ENCODE measurements at places on chromosomes 3 and 15.
A peak's percentile ranks its signal among the peaks of the same experiment; 100 is the strongest.

DNA sequence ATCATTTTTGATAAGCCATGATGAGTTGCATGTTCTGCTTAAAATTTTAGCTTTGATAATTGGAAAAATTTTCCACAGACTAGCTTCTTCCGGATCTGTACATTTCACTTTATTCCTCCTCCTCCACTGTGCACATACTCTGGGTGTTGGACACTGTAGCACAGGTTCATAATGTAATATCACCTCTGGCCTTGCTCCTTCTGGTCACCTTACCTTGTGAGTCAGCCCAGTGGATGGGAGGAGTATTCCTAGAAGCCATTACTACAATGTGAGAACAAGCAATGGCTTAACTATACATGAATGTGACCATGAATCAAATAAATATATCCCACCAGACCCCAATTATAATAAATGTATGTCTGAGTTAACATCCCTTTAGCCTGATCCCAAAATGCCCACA is 6.1 kb upstream of the CDCP1 start:
- DNase-seq = no peak

- DNase-seq = no peak
Observed at GRCh38 chr15:63040954-63041353, 1.6 kb upstream of the TPM1 start.

DNA sequence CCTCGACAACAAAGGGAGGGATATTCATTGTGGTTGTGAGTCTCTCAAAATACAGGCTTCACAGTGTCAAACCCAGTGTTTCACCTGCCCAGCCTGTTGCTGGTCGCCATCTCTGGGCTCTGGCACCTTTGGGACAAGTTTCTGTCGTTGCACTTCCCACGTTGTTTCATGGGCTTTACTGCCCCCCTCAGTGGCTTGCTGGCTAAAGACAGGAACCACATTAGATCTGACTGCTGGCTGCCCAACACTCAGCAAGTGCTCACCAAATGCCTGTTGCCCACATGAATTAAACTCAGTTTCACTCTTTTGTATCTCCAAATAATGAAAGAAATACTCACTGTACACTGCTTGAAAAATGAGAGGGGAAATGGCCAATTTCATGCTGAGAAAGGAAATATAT is 27.6 kb downstream of the FOXL2 start:
- DNase-seq = no peak

DNA sequence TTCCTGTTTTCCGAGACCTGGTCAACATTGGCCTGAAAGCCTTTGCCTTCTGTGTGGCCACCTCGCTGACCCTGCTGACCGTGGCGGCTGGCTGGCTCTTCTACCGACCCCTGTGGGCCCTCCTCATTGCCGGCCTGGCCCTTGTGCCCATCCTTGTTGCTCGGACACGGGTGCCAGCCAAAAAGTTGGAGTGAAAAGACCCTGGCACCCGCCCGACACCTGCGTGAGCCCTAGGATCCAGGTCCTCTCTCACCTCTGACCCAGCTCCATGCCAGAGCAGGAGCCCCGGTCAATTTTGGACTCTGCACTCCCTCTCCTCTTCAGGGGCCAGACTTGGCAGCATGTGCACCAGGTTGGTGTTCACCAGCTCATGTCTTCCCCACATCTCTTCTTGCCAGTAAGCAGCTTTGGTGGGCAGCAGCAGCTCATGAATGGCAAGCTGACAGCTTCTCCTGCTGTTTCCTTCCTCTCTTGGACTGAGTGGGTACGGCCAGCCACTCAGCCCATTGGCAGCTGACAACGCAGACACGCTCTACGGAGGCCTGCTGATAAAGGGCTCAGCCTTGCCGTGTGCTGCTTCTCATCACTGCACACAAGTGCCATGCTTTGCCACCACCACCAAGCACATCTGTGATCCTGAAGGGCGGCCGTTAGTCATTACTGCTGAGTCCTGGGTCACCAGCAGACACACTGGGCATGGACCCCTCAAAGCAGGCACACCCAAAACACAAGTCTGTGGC is 16.9 kb downstream of the TMEM43 start:
- no peak for DNase-seq

GRCh38 chr3:64030741-64031140 is 7.4 kb upstream of the PSMD6 start:
- peak; percentile 61 for DNase-seq

DNA sequence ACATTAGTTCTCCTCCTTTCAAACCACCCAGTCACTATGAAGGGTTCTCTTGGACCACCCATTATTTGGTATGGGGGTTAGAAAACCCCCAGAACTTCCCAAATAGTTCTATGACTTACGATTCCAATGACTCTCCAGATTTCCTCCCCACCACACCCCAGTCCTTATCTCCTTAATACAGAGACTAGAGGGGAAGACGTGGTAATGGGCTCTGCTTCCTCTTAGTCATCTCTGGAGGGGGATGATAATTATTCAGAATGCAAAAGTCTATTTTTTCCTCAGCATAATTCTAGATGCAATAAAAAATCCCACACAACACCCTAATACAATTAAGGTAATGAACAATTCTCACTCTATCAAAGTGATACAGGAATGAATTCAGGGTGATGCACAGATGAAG is 48.9 kb upstream of the CFAP161 start:
- no peak for DNase-seq

DNA sequence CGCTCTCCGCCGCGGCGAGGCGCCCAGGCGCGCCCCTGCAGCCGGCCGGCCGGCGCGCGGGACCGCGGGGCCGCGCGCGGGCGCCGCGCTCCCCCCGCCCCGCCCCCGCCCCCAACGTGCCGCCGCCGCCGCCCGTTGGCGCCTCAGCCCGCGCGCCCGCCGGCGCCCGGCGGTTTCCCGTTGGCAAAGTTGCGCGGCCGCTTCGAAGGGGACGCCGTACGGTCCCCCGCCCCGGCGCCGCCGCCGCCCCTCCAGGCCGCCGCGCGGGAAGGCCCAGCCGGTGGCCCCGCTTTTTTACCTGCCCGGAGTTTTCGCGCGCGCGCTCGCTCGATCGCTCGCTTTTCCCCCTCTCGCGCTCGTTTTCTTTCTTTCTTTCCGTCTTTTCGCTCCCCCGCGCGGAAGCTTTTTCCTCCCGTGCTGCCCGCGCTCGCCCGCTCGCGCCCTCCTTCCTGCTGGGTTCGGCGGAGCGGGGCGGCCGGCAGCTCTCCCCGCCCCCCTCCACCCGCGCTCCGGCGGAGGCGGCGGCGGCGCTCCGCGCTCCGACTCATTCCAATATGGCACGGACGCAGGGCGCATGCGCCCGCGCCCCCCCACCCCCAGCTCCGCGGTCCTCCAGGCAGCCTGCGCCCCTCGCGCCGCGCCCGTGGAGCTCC is at the start of gene SFMBT1:
TSS of gene SFMBT1 (minus strand) at position 556 of the 653 bp plus-strand sequence. CDS start 76,945 bp downstream, outside the sequence.
- DNase-seq = peak; percentile 37

DNA sequence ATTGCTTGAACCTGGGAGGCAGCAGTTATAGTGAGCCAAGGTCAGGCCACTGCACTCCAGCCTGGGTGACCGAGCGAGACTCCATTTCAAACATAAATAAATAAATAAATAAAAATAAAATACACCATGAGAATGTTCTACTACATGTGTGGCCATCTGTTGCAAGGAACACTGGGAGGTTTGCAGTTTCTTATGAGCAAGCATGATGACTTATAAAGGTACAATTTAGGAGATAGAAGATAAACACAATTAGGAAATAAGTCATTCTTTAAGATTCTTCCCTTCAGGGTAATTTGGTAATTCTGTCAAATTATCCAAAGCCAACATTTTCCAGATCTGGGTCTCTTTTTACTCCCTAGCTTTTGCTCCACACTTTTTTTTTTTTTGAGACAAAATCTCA is 13.4 kb downstream of the HTR3C start:
- DNase-seq = no peak

GRCh38 chr3:144301863-144302262 is 330.2 kb downstream of the DIPK2A start:
- DNase-seq = no peak

DNA sequence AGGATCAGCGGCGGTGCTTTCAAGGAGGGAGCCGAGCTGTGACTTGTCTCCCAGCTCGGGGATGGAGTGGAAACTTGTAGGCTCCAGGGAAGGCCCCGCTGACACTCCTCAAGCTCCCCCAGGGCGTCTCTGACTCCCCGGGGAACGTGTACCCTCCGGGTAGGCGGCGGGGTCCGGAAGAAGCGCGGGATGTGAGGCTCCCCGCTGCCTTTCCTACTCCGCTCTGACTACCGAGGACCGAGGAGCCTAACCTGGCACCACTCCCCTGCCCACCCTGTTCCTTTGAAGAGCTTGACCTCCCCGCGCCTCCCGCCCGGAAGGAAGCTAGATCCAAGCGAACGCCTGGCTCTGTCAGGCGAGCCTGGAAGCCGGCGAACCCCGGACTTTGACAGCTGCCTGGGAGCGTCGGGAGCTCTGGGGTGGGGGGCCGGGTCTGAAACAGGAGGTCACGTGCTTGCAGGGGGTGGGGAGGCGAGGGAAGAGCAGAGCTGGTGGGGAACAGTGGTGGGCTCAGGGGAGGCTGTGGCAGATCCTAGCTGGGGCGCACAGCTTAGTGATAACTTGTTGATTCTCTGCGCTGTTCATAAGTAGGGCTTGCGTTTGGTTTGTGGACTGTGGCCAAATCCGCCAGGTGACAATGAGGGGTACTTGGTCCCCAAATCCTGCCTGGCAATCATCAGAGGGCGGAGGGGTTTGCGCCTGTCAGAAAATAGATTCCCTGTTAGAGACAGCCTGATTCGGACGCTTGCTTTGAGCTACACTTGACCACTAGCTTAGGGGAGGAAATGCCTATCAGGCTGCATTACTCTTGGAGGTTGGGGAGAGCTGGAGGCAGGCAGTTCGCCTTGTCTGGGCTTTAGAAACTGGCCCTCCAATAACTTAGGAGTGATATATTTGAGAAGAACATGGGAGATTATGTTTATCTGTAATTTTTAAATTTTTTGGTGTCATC is 1.2 kb downstream of the CLSTN2 start:
- peak; percentile 40 for DNase-seq

DNA sequence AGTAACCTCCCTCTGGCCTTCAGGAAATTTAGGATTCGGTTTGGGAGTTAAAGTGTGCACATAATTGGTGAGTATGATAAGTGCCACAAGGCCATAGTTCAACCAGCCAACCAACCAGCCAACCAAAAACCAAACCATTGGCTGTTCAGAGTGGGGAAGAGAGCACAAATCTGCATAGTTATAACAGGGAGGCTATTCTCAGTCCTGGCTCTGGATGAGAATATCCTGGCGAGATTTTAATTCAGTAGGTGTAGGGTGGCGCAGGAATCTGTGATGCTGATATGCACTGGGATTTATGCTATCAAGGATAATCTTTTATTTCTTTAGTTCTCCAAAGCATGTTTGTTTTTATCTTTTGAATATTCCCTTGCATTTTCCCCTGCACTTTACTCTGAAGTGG is 49.1 kb downstream of the AKAP13 start:
- DNase-seq = no peak

- DNase-seq = no peak
Observed at GRCh38 chr3:51819709-51820406, 40.8 kb upstream of the IQCF6 start.

DNA sequence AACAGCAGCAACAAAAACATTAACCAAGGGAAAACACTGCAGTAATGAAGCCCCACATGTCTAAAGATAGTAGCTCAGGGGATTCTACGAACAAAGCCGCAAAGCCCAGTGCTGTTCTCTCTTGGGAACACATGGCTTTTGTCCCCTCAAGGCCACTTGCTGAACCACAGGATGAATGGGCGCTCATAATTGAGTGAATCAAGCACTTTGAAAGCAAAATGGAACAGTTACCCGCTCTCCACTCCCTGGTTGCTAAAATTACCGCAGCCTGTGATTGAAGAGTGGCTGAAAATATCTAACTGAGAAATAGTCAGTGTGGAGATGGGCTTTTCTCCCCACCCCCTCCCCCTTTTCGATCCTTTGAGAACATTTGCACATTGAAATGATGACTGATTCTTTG is 39.6 kb downstream of the RASGRF1 start:
- DNase-seq = no peak

GRCh38 chr15:73602446-73602843 is 30.7 kb downstream of the NPTN start:
- DNase-seq = no peak

DNA sequence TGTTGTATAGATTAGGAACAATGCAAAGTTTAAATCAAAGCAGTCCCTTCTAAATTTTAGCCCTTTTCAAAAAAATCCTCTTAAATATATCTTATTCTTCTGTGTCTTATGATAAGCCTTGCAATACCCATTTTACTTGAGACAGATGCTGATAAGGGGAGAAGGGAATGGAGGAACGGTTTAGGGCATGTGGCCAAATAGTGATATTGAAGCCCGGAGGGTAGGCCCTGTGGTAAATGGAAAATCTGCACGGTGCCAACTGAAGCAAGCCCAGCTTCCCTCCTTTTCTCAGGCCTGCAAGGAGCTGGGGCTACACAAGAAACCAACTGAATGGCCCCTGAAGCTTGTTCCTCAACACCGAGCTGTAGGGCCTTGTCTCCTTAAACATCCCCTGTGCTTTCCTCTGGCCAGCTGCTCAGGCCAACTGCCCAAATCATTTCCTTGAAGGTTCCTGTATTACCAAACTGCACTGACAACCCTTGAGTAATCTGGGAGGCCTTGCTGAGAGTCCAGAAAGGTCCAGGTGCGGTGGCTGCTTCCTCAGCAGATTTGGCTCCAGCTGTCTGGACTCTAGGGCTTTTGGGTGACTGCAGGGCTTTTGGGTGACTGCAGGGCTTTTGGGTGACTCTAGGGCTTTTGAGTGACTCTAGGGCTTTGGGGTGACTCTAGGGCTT is 67.2 kb downstream of the NCEH1 start:
- DNase-seq = no peak

- DNase-seq = no peak
Observed at GRCh38 chr3:138437281-138437680, 2.9 kb downstream of the ESYT3 start.

- DNase-seq = no peak
Observed at GRCh38 chr15:101143321-101143720, 108.5 kb downstream of the CHSY1 start.

DNA sequence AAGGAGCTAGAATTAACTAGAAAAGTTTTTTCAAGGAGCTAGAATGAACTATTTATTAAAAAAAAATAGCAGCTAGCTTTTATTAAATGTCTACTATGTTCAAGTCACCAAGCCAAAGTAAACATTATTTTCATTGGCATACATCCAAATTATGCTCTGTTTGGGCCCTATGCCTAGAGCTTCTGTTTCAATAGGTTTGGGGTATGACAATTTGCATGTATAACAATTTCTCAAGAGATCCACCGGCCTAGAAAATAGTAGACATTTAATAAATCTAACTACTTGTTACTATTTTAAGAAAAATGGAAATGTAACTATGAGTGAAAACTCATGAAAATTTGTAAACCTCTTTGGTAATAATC is 8.0 kb downstream of the GABRR3 start:
- peak; percentile 19 for DNase-seq

DNA sequence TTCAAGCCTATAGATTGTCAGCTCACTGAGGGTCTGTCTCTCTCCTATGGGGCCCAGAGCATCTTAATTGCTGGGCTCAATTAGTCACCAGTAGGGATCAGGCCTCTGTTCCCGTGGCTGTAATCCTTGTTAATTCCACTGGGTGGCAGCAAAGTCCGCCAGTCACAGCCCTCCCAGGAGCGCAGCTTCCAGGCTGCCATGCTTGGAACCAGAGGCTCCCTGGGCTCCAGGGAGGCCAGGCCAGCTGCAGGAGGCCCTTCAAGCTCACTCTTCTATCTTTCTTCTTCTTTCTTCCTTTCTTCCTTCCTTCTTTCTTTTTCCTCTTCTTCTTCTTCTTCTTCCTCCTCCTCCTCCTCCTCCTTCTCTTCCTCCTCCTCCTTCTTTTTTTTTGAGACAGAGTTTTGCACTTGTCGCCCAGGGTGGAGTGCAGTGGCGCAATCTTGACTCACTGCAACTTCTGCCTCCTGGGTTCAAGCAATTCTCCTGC is 14.4 kb downstream of the RNU5B-1 start:
- DNase-seq = peak; percentile 58

GRCh38 chr3:149278911-149279310 is 54.5 kb downstream of the TM4SF18 start:
- no peak for DNase-seq

GRCh38 chr3:113277414-113277813 is 66.1 kb downstream of the BOC start:
- DNase-seq = no peak
